Smooth muscle cell of the brain vasculature (primary cell): ENCODE measurements at places on chromosomes 11 and 22.

DNA sequence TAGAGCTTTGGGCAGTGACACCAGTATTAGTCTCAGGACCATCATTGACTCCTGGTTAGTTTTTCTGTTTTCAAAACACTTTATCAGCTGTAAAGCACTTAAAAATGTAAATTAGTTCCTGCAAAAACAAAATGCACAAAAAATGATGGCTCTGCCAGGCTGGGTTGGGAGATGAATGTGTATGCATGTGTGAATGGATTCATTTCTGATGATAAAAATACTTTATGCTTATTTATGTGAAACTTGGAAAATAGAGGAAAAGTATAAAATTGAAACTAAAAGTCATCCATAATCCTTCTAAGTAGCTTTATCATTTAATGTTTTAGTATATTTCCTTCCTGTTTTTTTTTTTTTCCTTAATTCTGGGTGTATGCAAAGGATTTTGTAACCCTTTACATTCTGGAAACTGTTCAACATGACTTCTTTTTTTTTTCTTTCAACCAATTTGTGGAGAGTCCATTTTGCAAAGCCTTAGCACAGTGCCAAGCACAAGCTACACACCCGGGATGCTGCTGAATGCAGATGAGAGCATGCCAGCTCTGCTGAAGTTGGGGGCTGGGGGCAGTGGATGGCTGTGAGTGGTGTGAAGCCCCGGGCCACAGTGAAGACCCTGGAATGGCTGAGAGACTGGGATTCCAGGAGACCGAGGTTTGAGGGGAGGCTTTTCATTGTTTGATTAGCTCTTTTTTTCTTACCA lies 37.6 kb downstream of the PTPRJ start:
- no peak for DNase-seq

DNA sequence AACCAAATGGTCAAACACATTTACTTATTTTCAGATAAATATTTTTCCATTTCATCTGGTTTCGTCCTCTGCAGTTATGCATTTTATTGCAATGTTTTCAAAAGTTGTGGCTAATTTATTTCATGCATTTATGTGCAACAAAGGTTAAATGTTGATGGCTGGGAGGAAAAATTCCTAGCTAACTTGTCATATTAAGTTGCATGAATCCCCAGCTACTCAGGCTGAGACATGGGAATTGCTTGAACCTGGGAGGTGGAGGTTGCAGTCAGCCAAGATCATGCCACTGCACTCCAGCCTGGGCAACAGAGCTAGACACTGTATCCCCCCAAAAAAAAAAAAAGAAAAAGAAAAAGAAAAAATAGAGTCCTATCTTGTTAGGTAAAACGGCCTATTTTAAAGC lies 1862.4 kb upstream of the RAG2 start:
- no peak for DNase-seq

DNA sequence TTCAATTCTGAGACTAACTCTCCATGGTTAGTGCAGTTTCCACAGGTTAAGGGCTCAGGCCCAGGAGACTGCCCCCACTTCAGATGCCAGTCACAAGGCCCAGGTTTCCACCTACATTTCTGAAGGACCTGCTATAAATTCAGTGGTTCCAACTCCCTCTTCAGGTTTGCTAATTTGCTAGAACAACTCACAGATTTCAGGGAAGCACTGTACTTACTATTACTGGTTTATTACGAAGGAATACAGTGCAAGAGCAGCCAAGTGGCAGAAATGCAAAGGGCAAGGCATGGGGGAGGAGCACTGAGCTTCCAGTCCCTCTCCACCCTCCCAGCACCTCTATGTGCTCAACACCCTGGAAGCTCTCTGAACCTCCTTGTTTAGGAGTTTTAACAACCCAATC lies 39.3 kb upstream of the SPON1 start:
- no peak for DNase-seq

DNA sequence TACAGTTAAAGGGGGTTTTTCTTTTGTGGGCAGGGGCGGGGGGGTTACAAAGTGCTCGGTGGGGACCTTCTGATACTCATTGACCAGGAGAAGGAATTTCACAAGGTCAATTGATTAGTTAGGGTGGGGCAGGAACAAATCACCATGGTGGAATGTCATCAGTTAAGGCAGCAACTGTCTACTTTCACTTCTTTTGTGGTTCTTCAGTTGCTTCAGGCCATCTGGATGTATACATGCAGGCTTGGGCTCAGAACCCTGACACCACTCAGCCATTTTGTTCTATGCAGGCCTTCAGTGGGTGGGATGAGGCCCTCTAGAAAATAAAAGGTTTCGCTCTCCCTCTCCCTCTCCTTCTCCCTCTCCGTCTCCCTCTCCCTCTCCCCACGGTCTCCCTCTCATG lies 29.6 kb downstream of the TSPAN32 start:
- DNase-seq: no peak

- no peak for DNase-seq
These were observed 791 bp downstream of the EI24 start for GRCh38 chr11:125569915-125570621.

GRCh38 chr11:104254347-104254746 lies 90.4 kb upstream of the PDGFD start:
- no peak for DNase-seq

DNA sequence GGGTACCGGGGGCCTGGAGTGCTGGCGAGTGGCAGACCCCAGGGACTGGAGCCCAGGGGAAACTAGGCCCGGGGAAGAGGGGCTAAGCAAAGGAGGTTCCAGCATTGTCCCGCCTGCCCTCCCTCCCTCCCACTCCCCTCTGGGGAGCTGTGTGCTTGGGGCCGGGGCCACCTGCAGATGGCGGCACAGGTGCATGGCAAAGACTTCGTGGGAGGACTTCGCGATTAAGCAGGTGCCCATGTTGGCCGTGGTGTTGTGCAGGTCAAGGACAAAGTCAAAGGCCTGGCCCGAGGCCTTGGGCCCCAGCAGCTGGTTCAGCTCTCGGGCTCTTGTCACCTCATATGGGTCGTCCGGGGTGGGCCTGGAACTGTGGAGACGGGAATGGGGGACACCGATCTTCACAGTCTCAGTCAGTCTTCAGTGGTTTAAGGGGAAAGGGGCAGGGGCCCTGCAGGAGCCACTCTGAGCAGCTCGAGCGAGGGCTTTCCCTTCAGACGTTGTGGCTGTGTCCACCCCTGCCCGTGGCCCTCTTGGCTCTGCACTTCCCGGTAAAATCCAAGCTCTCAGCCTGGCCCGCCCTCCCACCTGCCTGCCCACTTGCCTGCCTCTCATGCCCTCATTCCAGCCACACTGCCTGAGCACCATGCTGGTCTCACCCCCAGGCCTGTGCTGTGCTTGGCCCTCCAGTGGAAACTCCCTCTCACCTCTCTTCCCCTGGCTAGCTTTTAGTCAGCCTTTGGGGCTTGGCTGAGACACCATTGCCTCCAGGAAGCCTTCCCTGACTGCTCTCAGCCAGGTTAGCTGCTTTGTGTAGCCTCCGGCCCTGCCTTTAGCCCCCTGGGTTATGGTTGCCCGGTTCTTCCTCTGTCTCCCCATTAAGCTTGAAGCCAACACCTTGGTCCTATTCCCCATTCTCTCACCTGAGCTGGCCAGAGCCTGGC lies 4.7 kb downstream of the ACY3 start:
- no peak for DNase-seq

GRCh38 chr11:65403607-65404121 lies 17.2 kb downstream of the FRMD8 start:
- DNase-seq: no peak

GRCh38 chr11:10731064-10731680 lies 19.9 kb upstream of the CTR9 start:
- no peak for DNase-seq

DNA sequence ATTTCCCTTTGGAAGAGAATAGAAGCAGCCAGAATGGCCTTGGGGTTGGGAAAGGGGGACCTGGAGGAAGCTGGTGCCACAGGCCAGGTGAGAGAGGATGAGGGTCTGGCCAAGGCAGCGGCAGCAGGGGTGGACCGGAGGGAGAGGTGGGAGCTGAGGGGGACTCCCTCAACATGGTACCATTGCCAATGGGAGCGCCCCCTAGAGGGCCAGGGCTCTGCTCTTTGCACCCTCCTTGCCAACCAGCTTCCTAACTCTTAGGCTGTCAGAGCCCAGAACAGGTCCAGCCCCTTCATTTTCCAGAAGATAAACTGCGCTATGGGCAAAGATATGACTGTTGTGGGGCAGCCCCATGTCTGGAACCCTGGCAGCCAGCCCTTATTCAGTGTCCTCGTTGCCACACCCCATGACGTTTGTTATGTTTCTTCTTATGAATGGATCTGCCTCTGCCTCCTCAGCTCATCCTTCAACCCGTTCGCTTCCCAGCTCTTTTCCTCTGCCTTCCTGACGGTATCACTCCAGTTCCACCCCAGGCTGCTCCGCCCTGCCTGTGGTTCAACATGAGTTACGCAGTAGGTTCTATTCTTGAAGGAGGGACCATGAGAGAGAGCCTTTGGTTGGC lies 185.2 kb downstream of the GRIK4 start:
- no peak for DNase-seq

DNA sequence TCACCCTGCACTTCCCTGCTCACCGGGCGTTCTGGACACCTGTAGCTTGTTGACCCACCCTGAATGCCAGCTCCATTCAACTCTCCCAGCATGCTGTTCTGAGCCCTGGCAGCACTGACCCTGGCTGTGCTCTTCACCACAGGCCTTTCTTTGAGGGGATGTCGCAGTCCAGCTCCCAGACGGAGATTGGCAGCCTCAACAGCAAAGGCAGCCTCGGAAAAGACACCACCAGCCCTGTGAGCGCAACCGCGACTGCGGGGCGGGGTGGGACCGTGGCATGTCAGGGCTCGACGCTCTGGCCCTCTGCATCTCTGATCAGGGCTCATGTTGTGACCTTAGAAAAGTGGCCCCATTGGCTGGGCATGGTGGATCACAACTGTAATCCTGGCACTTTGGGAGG lies 47.4 kb upstream of the RAB1B start:
- DNase-seq: no peak

GRCh38 chr11:106468531-106468930 lies 391.1 kb downstream of the AASDHPPT start:
- DNase-seq: no peak

DNA sequence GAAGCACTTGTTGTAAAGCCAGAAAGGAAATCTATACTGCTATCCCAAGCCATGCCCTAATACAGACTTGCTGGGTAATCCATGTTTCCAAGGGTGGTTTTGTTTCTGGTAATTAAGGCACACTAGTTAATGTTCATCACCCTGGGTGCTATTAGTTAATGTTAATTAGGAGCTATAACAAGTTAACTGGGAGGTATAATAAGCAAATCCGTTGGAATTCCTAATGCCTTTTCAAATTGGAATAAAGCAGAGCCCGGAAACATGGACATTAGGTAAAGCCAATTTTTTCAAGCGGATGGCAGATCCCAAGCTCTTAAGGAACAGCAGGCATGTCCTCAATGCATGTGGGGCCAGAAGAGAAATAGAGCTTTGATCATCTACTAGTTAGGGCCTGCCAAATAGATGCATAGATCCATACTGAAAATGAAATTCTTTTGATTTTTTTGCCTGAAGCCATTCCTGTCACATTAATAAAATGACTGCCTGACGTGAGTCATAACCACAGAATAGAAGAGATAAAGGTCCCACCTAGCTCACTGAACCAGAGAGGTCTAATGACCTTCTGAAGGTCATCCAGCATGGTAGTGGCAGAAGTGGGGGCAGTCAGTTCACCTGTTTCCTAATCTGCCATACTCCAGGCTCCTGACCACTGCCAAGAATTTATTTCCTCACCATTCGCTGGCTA lies 28.5 kb upstream of the CCDC34 start:
- DNase-seq: no peak

- DNase-seq: no peak
These were observed 59.6 kb downstream of the FLRT1 start for GRCh38 chr11:64095273-64095817.

GRCh38 chr11:19679952-19680828 lies 32.4 kb upstream of the NAV2 start:
- peak; percentile 94 for DNase-seq

GRCh38 chr11:69155302-69156234 lies at the start of gene SMIM38:
SMIM38 (plus strand) TSS chr11:69155935; CDS start chr11:69157847, 1,912 bp downstream.
- DNase-seq: no peak
